ENCODE measurements at places on chromosomes 1 and 21.

DNA sequence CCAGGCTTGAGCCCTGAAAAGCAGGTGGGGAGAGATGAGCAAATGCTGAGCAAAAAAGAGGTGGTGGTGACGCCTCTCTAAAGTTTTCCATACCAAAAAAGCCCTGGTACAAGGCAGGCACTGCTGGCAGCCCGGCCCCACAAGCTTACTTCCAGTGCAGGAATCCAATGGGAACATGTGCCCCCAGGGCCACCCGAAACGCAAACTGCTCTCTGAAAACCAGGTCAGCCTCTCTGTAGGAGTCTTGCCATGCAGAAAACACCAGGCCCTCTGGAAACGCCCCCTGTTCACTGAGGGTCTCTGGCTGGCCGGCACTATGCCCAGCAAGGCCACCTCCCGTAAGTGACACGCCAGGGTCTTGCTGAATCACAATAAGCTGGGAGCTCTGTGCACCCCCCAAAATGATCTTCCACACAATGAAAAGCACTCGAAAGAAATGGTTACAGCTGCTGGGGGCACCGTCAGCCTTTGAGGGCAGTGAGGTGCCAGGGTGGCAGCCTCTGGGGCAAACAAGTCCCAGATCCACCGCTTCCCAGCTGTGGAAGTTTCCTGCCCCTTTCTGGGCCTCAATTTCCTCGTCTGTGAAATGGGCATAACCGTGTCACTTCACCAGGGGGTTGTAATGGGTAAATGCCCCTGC, 170.5 kb downstream of the TOMM20 start:
- DNase-seq = no peak

- DNase-seq = no peak
Observed at GRCh38 chr1:160428655-160429054, 28.3 kb downstream of the VANGL2 start.

GRCh38 chr1:54810153-54810942, 9.2 kb upstream of the TTC22 start:
- DNase-seq = peak; percentile 42

- no peak for DNase-seq
Observed at GRCh38 chr1:200233393-200233792, 176.4 kb downstream of the ZNF281 start.

DNA sequence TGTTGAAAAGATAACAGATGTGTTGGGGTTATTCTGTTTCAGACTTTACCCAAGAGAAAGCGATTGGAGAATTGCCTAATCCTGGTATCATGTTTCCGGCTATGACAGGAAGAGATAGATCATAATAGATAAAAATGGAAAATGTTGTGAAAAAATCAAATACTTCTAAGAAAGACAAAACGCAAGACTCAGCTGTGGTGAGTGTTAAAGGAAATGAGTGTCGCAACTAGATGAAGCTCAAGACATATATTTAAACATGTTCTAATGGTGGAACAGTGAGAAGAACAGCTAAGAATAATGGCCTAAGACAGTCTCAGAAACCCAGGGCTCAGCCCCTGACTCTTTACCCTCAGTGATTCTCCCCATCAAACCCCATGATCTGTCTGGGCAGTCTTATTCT, 426.7 kb upstream of the RUNX1 start:
- no peak for DNase-seq

- DNase-seq = no peak
Observed at GRCh38 chr1:67190410-67190809, 24.2 kb downstream of the IL23R start.

DNA sequence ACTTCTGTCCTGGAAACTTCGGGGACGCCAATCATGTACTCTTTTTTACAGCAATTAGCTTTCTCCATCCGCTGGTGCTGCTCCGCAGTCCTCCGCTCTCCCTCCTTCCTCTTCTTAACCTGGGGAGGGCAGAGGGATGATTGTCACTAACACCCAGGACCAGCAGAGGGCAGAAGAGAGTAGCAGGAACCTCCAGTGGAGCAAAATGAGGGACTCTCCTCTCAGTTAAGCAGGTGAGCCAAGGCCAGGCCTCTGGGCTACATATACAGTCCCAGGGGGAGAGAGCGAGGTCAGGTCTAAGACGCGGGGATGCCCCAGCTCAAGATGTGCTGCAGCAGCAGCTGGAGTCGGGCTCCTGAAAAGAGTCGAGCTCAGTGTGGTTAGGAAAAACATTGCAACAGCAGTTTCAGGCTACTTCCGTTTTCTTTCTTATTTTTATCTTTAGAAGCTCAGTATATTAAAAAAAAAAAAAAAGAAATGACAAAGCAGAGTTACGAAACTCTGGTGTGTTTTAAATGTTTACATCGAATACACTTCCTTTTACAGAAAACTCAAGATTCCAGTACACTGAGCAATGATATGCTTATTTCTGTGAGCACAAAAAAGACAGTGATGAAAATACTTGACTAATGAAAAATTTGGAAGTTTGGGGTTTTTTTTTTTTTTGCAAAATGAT, 25.7 kb upstream of the NLRP3 start:
- DNase-seq = peak; percentile 77

GRCh38 chr1:170618421-170618820, 45.5 kb upstream of the PRRX1 start:
- DNase-seq = no peak

DNA sequence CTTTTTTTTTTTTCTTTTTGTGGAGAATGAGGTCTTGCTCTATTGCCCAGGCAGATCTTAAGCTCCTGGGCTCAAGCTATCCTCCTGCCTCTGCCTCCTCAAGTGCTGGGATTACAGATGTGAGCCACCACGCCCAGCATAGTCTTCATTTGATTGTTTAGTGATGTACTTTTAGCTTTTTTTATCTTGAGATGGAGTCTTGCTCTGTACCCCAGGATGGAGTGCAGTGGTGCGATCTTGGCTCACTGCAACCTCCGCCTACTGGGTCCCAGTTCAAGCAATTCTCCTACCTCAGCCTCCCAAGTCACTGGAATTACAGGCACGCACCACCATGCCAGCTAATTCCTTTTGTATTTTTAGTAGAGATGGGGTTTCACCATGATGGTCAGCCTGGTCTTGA, 24.0 kb upstream of the LRRC3 start:
- DNase-seq = no peak

DNA sequence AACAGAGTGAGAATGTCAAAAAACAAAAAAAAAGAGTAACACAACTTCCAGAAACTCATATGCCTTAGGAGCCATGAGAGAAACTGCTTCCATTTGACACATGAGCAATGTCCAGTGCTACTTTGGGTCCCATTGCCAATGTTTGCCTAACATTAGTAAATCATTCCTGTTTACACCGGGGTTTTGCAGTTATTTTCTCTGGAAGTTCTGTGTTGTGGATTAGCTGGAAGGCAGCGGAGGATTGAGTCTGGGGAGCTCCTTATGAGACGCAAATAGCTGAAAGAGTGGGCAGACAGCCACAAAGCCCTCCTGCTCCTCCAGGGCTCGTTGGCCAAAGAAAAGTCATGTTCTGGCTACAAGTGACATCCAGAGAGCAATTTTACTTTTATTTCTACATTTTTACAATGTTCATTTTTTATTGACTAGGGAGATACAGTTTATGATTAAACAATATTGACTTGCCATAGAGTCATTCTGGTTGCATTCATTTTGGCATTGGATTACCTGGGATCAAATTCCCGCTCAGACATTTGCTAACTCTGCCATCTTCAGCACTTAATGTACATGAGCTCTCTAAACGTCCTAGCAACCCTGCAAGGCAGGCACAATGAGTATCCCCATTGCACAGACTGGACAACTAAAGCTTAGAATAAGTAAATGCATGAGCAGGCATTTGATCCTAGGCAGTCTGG, 66.4 kb upstream of the GALNT2 start:
- no peak for DNase-seq

GRCh38 chr1:2279817-2280216, 51.7 kb downstream of the SKI start:
- no peak for DNase-seq

DNA sequence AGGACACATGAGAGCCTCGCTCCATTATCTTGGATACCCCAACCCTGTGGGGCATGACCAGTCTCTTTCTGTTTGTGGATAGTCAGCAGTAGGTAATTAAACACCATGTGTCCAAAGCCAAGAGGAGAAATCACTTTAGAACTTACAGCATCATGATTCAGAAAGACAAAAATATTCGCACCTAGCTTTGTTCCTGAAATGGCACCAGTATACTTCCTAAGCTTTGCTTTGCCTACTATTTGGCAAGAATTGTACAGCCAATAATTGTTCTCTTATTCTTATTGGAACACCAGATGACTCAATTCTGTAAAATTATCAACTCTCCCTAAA, 24.2 kb downstream of the TNFRSF9 start:
- DNase-seq = no peak

DNA sequence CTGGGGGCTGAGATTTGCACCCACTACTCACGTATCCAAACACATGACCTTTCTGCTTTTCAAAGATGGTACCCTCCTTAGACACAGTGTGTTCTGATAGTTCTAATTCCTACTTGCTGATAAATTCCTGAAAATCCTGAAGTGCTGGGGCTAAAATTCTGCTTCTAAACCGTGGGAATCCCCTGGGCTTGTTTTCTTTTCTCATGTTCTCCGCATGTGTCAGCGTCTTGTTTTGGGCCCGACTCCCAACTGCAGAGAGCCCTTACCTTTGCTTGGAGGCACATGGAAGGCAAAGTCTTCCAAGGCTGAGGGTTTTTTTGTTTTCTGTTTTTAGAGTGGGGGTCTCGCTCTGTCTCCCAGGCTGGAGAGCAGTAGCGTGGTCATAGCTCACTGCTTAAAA, 27.2 kb downstream of the PSMG1 start:
- no peak for DNase-seq

DNA sequence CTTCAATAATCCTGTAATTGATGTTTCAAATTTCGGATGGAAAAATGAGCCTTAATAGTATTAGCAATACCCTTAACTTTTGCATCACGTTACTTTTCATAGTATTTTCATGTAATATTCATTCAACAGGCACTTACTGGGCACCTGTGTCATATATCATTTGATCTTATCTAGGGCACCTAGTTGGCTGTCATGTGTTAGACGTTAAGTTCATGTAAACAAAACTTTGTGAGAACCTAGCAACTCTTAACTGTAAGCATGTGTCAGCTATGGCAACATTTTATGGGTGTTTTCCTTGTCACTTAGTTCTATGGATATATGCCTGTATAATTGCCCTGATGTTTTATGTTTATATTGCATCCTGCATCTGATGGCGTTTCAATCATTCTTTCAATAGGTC, 777 bp downstream of the LAMC2 start:
- DNase-seq = no peak

DNA sequence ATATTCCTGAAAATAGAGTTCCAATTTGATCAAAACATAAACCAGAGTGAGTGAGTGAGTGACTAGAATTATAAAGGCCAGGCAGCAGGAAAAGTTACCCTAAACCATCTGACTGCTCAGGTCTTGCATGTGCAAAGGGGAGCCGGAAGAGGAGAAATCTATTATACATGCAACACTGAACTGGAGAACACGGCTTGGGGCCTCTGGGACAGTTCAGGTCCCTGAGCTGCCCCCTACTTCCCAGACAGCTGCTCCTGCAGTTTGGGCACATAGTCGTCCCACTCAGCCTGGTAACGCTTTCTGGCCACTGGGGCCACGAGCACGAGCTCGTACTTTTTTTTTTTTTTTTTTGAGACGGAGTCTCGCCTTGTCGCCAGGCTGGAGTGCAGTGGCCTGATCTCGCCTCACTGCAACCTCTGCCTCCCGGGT, 40.1 kb downstream of the PTPRC start:
- no peak for DNase-seq

DNA sequence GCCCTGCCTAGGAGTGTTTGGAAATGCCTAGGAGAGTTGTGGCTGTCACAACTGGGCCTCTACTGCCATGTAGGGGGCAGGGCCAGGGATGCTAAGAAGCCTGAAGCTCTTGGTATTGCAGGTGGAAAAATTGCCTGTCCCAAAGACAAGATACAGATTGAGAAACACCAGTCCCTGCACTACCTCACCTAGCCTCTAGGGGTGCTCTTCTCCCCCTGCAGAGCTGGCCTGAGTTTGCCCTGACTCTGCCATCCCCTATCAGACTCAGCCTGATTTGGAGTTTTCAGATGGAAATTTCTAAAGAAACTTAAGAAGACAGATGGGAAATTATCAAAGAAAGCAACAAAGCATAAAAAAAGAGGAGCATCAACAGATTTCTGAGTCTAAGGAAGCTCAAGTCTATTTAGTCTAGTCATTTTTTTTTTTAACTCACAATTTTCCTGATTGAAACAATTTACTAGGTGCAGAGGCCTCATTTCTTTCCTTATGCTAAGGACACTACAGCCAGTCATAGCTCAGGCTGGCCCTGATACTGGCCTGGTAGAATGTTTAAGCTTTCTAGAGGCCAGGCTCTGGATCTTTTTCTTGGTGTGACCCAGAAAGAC, 61.4 kb upstream of the LRRN2 start:
- DNase-seq = peak; percentile 25

GRCh38 chr1:60678391-60678790, 404.0 kb upstream of the NFIA start:
- no peak for DNase-seq

GRCh38 chr1:54649921-54650320, 8.3 kb downstream of the MROH7 start:
- DNase-seq = no peak

DNA sequence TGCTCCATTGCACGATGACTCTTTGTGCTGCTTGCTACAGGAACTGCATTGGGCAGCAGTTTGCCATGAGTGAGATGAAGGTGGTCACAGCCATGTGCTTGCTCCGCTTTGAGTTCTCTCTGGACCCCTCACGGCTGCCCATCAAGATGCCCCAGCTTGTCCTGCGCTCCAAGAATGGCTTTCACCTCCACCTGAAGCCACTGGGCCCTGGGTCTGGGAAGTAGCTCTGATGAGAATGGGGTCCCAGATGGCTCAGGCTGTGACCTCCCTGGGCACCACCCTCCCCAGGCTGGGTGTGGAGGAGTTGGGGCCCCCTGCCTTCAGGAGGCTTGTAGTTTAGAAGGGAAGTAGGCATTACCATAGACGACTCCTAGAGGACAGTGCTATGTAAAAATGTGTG, 19.7 kb downstream of the CYP4B1 start:
- DNase-seq = no peak

GRCh38 chr1:164801246-164801731, 242.3 kb downstream of the PBX1 start:
- no peak for DNase-seq

DNA sequence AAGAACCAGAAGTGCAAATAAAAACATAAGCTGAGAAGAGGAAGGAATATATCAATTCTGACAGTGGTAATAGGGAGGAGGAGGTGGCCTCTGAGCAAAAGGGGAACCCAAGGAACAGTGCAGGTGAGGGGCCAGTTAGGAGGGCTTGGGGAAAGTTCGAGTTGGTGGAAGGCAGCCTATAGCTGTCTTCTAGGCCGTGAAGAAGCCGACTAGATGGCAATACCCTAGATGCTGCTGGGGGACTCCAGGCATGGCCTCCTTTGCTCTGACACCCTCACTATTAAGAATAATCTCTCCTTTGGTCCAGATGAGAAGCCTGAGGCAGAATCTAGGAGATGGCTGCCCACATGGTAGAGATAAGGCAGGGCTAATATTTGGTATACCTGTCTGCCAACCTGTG, 351.1 kb upstream of the PLXNA2 start:
- DNase-seq = no peak

DNA sequence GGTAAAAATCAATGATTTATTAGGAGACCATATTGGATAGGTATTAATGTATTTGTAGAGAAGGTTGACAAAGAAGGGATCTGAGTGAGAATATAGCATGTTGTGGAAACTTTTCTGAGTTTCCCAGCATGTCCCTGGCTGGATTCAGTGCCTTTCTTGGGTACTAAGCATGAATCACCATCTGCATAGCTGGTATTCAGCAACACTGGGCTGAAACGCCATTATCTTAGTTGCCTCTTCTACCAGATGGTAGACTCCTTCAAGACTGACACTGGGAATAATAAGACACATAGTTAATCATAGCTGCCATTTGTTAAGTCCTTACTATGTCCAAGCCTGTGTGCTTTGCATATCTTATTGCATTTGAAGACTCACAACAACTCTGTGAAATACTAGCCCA, 45.5 kb downstream of the ATP5PF start:
- DNase-seq = no peak
